WTC11 (cell line): ENCODE measurements at places on chromosomes 4 and X. TPM values are rescaled to one million over a fixed set of nuclear protein-coding genes. Genes with fewer than 3 reads are reported as not detected.

DNA sequence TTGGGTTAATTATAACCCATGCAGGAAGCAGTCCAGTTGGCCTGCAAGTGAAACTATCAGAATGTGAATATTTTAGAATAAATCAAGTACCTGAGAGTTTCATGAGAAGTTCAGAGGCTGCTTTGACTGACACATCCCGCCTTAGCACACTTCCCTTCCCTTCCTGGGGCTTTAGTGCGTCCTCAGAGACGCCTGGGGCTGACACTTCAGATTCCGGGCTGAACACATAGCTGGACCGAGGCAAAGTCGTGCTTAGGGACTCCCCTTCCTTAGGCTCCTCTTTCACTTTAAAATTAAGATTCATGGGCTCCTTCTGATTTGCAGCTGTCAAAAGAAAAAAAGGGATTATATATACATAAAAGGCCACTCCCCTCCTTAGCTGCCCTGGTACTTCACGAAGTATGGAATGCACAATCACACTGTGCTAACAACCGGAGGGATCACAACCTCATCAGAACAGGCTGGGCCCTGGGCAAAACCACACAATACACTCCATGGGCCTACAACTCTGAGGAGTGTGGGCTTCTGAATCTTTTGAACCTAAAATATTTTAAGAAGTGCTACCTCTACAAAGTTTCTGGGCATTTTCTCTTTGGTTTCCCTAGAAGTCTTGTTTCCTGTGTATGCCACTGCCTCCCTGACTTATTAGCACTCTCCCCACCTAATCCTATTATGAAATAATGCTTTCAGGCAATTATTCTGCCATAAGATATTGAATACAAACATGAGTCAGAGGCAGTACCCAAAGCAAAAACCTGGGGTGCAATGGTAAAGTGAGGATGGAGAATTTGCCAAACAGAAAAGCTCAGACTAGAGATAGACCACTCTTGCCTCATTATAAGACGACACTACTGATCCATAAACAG is 68.2 kb downstream of the ZNF827 start:
- no peak overlapping the region for H3K4me3 ChIP-seq
- peaks cover 38% of the 10 kb centered on the region for H3K4me1 ChIP-seq
- no peak for DNase-seq
- H3K27ac ChIP-seq: peak overlapping the region; percentile 61
- peaks cover 32% of the 10 kb centered on the region for H3K36me3 ChIP-seq
- H3K27me3 ChIP-seq: no peaks in the 10 kb centered on the region

DNA sequence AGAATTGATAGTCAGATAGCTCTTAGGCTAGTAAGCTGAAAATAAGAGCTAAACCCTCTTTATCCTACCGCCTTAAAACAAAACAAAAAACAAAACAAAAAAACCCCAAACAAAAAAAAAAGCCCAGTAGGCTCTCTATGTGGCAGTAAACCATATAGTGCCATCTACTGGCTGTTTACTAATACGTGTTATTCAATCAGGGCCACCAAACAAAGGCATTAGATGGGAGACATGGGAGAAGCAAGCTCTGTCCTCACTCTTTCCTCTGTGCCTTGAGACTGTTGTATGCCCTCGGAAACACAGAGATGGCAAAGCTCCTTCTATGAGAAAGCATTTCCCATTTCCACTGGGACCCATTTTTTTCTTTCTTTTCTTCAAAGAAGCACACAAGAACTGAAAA is 148.8 kb upstream of the MID1 start:
- no peak for DNase-seq
- H3K4me3 ChIP-seq: peak overlapping the region; percentile 34
- no peaks in the 10 kb centered on the region for H3K36me3 ChIP-seq
- peaks cover 19% of the 10 kb centered on the region for H3K4me1 ChIP-seq
- peak overlapping the region; percentile 74; the same call in 1 of the 2 replicates for H3K27ac ChIP-seq

- peaks cover 31% of the 10 kb centered on the region for H3K36me3 ChIP-seq
- peaks cover 18% of the 10 kb centered on the region for H3K4me1 ChIP-seq
- peak overlapping the region; percentile 76 for H3K27ac ChIP-seq
- no peak overlapping the region for H3K4me3 ChIP-seq
- no peaks in the 10 kb centered on the region for H3K27me3 ChIP-seq
- DNase-seq: no peak
Measured at GRCh38 chr4:40600850-40601249, 28.8 kb downstream of the RBM47 start.

DNA sequence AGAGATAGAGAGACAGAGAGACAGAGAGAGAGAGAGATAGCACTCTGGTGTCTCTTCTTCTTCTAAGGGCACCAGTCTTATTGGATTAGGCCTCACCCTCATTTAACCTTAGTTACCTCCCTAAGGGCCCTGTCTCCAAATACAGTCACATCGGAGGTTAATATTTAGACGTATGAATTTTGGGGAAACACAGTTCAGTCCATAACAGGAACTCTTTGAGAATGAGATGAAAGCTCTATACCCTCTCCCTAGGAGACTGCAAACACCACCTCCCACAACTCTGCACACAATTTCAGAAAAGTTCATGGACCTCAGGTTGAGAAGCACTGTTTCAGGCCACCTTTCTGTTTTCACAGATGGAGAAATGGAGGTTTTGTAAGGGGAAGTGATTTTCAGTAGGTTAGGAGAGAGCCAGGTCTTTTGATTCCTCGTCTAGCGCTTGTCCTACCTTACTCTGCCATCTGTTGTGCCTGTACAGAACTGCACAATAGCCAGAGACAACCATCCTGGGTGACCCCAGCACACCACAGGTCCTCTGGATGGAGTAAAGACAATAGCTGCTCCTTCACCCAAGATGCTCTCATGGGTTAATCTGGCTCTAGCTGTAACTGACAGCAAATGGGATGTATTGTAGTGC is 16.9 kb upstream of the LOC101059915 start:
- no peaks in the 10 kb centered on the region for H3K4me1 ChIP-seq
- H3K27me3 ChIP-seq: no peaks in the 10 kb centered on the region
- H3K4me3 ChIP-seq: no peak overlapping the region
- H3K36me3 ChIP-seq: peaks cover 3% of the 10 kb centered on the region; the same call in 1 of the 2 replicates
- no peak for DNase-seq
- H3K27ac ChIP-seq: no peak overlapping the region

- DNase-seq: no peak
- H3K4me1 ChIP-seq: no peaks in the 10 kb centered on the region
- no peaks in the 10 kb centered on the region for H3K36me3 ChIP-seq
- no peak overlapping the region for H3K4me3 ChIP-seq
Measured at GRCh38 chrX:34917146-34917545, 25.4 kb upstream of the FAM47B start.

- H3K4me1 ChIP-seq: peaks cover 9% of the 10 kb centered on the region; the same call in 1 of the 2 replicates
- no peak overlapping the region for H3K4me3 ChIP-seq
- H3K36me3 ChIP-seq: peaks cover 3% of the 10 kb centered on the region
- no peaks in the 10 kb centered on the region for H3K27me3 ChIP-seq
- no peak for DNase-seq
Measured at GRCh38 chrX:14398725-14399124, 130.6 kb upstream of the GLRA2 start.

- peaks cover 3% of the 10 kb centered on the region; the same call in 1 of the 2 replicates for H3K36me3 ChIP-seq
- DNase-seq: no peak
Measured at GRCh38 chrX:39676434-39676833, 421.3 kb downstream of the BCOR start.

DNA sequence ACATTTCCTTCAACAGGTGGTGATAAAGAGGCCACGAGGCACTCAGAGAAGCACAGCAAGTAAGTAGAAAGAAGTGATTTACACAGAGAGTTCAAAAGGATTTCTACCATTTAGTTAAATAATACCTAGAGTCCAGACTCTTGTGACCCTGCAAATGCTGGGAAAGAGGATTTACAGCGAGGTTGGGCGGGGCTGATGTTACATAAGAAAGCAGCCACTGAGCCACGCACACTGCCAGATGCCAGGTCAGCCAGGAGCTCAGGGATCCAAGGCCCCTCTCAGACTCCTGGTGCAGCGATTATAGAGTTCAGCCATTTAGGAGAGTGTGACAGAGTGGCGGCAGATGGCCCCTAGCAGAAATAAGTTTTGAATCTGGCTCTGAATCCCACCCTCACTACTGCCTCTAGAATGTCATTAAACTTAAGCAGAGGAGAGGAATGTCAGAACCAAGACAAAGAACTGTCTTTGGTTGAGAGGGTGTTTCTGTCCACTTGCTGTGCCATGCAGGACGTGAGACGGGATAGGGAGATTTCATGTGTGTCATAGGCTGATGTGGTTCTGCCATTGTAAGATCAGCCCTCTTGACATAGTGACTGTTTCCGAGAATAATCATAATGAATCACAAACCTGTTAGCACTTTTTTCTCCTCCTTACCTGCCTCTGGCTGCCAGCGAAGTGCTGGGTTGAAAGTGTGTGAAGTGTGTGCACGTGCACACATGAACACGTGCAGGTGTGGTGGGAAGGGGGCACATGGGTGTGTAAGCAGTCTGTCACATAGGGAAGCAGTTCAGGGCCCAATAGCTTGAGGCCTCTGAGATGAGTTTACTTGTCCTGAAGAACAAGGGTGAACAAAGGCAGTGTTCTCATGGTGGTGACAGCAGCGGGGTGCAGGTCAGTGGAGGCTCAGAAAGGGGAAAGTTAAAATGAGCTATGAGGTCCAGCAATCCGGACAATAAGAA is 50.1 kb downstream of the MFAP3L start:
- no peak overlapping the region for H3K4me3 ChIP-seq
- no peak overlapping the region for H3K27ac ChIP-seq
- H3K36me3 ChIP-seq: no peaks in the 10 kb centered on the region

DNA sequence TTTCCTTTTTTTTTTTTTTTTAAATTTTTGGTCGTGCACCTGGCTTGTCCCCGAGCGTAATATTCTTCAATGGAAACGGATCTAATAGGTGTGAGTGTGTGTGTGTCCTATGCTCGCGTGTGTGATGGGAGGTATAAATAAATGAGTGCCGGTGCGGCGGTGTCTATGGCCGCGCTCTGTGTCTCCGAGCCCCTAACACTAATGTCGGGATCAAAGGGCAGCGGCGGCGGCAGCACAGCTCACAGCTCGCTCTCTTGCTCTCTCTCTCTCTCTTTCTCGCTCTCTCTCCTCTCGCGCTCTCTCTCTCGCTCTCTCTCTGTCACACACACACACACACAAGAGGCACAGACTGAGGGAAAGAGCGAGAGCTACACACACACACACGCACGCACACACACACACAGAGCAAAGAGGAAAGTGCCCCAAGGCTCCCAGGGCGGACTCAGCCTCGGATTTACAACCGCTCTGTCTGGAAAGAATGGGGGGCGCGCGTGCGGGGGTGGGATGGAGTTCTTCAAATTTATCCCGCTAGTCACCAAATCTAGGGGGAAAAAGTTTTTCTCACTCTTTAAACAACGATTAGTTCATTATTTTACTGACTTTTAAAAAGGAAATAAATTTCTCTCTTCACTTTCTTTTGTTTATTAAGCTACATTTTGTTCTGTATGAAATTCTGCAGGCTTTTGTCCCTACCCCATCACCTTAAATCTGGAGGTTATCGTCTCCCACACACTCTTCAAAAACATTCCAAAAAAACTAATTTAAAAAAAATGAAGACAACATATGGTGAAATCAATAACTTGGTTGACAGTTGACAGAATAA is at the start of gene ZNF827:
ZNF827 (minus strand) TSS at position 206 of the 823 bp plus-strand sequence. CDS start 416 bp downstream, outside the sequence.
- H3K27ac ChIP-seq: peak within 1 kb of the TSS; percentile 99
- H3K4me3 ChIP-seq: peak within 1 kb of the TSS; percentile 100
- no peaks in the 10 kb centered on the region for H3K36me3 ChIP-seq
- DNase-seq: peak; percentile 59

- no peaks in the 10 kb centered on the region for H3K27me3 ChIP-seq
- H3K4me1 ChIP-seq: peaks cover 43% of the 10 kb centered on the region
- no peak overlapping the region for H3K27ac ChIP-seq
- no peaks in the 10 kb centered on the region for H3K36me3 ChIP-seq
Measured at GRCh38 chr4:52551487-52551886, 107.6 kb downstream of the USP46 start.

The RAP2C gene
- total RNA-seq: 20.5 to 25.2 TPM (median 25.0 TPM) in 3 replicates

The SPRY1 gene
- total RNA-seq: 83.5 to 107 TPM (median 88.8 TPM) in 3 replicates

The SRPK3 gene
- total RNA-seq: not detected in 3 replicates

The ASB9 gene
- 0.11 TPM in 2 of 3 replicates, not detected in the other for total RNA-seq

The RASSF6 gene
- total RNA-seq: 0.15 to 0.27 TPM (median 0.18 TPM) in 3 replicates

The ADGRG4 gene
- total RNA-seq: not detected in 3 replicates
